ENCODE measurements at places on chromosomes 1 and 21.

DNA sequence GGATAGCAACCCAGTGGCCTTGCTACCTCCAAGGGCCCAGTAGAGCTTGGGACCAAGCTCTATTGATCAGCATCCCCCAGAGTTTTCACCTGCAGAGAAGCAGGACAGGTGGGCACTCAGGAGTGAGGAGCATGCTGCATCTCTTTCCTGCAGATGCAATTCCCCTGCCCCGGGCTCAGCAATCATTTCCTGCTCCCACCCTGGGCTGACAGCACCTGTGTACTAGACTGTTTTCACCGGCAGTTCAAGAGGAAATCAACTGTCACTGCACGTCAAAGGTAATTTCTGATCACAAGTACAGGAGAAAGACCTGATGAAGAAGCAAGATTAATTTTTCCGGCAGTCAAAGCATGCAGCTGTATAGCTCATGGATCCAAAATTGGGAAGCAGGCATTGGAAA lies 8.8 kb upstream of the NT5C1A start:
- no peak for DNase-seq

DNA sequence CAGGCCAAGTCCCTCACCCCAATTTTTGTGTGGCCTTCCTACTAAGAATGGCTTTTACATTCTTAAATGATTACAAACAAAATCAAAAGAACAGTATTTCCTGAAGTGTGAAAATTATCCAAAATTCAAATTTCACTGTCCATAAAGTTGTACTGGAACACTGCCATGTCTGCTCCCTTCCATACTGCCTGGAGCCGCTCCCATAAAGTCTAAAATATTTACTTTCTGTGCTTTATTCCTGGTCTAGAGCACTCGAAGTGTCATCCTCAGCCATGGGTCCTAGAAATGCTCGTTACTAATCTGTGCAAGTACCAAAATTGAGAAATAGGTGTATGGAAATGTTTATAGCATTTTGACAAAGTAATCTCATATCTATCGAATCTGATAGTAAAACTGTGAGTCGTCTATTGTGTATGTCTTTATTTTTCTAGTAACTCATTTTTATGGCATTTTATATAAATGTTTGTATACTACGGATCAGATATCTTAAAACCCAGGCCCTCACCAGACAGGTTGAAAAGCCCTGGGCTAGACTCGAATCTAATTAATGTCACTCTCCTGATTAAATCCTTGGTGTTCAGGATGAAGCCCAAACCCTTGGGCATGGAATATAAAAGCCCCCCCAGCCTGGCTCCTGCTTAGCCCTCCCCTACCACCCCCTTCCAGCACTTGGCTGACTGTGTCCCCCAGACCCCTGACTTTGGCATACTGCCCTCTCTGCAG lies 4.9 kb downstream of the LBR start:
- DNase-seq: no peak

- DNase-seq: no peak
Measured at GRCh38 chr1:36971852-36972618, 62.3 kb downstream of the GRIK3 start.

DNA sequence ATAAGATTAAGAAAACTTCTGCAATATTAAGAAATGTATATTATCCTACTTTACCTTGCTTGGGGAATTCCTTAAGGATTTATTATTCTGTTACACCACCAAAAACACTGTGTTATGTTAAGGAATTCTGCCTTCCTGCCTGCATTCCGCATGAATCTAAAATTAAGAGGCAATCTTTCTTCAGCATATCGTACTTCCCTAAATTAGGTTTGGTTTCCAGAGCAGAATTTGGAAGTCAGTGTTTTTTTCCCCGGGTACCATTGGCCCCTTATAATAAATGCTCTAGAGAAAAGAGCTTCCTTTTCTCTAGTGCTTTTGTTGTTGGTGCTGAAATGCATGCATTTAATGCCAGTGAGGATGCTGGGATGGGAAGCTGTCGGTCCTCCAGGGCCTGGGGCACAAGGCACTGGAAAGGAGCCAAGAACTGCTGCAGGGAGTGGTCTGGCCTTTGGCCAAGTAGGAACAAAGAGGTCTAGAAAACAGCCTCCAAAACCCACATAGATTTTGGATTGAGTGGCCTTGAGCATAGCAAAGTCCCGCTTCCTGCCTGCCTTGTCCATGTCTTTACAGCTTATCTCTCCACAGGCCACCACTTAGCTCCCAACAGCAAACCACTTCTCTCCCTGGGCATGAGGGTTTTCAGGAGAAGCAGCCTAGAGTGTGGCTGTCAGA lies 69.9 kb downstream of the RRAGC start:
- no peak for DNase-seq

GRCh38 chr1:108096089-108096488 lies 104.1 kb downstream of the SLC25A24 start:
- no peak for DNase-seq

DNA sequence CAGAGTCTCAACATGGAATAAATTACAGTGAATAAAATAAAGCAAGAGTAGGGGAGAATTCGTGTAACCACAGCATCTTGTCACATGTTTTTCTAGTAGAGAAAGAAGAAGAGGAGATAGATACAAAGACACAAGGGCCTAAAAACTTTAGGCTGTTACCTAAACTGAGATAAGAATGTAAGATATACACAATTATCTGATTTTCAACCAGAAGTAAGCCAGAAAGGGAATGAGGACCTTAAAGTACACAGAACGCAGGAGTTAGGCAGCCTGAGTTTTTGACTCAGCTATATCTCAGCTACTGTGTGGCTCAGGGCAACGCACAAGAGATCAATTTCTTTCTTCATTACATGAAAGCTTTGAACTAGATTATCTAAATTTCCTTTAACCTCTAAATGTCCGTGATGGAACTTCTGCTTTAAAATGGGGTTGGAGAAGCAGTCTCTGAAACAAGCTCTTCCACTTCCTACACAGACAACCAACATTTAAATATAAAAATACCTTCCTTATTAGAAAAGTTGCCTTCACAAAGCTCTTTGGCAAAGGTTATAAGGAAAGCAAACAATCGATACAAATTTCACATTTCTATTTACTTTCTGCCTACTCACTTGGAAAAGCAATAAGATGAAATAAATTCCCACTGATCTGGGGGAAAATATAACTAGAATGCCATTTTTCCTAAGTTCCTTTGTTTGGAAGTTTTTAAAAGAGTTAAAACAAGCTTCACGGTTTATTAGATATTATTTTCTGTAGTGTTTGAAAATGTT lies 5.2 kb upstream of the RGS13 start:
- DNase-seq: no peak

DNA sequence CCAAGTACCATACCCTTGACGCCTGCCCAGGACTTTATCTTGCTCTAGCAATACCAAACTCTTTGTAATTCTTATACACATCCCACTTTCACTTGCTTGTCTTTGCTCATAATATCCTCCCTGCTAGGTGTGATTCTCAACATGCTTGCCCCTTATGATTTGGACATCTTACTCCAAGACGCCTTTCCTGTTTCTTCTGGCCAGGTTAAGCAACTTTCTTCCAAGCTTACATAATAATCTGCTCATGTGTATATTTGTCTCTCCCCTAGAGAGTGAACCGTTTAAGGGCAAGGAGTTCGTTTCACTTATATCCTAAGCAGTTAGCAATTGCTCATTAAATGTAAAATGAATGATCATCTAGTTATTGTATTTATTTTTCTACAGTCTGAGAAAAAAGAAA lies 21.8 kb downstream of the CRYZL1 start:
- no peak for DNase-seq

GRCh38 chr1:109252167-109252892 lies 3.0 kb downstream of the CELSR2 start:
- no peak for DNase-seq

DNA sequence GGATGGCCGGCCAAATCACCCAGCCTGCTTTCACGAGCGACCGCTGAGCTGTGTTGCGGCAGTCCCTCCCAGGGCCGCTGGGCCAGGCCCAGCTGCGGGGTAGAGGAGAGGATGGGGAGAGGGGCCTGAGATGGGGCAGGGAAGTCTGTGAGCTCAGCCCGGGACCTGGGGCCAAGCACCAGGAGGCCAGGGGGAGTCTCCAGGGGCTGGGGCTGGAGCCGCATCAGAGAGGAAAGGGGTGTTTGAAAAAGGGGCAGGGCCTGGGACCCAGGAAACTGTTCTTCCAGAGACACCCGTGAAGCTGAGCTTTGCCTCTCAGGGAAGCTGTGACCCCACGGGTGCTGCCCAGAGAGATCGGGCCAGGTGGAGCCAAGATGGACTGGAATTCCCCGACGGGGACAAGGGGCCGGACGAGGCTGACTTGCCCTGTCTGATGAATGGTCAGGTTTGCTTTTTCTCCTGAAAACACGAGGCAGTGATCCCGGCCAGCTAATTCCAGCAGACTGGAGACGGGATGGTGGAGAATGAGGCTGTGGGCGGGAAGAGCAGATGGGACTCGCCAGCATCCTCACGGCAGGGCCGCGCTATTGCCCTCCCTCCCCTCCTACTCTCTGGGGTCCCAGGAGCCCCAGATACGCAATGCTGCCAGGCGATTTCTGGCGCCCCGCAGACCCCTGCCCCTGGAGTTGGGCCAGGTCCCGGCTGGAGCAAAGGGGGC lies 40.3 kb upstream of the COL18A1 start:
- DNase-seq: no peak

- no peak for DNase-seq
Measured at GRCh38 chr1:1421907-1422464, 910 bp upstream of the ANKRD65 start.

DNA sequence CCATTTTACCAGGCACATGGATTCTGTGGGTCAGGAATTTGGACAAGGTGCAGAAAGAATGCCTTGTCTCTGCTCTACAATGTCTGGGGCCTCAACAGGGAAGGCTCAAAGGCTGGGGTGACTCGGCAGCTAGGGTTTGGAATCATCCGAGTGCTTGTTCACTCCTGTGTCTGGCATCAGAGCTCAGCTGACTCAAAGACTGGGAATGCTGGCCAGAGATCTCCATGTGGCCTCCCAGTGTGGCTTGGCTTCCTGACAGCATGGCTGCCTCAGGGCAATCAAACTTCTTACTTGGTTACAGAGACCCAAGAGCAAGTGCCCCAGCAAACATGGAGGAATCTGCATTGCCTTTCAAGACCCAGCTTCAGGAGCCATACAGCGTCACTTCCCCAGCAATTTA lies 110.5 kb downstream of the TOMM20 start:
- no peak for DNase-seq

DNA sequence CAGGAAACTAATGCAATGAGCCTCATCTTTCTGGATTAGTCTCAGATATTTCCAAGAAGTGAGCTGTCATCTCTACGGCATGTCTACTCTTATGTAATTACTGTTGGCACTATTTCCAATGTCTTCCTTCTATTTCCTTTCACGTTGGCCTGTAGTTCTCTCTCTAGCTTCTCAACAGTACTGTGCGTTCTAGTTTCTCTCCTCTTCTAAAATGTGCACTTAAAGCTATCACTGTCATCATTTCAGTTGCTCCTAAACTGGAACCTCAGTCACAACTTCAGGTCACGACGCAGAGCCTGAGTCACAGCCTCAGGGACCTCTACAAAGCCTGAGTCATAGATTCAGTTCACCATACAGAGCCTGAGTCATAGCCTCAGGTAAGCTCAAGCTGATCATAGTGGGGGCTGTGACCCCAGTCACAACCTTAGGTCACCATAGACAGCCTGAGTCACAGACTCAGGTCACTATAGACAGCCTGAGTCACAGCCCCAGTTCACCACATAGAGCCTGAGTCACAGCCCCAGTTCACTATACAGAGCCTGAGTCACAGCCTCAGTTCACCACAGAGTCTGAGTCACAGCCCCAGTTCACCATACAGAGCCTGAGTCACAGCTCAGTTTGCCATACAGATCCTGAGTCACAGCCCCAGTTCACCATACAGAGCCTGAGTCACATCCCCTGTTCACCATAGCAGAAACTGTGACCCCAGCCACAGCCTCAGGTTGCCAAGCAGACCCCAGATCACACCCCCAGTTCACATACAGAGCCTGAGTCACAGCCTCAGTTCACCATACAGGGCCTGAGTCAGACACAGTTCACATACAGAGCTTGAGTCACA lies 13.0 kb downstream of the WNT9A start:
- no peak for DNase-seq

DNA sequence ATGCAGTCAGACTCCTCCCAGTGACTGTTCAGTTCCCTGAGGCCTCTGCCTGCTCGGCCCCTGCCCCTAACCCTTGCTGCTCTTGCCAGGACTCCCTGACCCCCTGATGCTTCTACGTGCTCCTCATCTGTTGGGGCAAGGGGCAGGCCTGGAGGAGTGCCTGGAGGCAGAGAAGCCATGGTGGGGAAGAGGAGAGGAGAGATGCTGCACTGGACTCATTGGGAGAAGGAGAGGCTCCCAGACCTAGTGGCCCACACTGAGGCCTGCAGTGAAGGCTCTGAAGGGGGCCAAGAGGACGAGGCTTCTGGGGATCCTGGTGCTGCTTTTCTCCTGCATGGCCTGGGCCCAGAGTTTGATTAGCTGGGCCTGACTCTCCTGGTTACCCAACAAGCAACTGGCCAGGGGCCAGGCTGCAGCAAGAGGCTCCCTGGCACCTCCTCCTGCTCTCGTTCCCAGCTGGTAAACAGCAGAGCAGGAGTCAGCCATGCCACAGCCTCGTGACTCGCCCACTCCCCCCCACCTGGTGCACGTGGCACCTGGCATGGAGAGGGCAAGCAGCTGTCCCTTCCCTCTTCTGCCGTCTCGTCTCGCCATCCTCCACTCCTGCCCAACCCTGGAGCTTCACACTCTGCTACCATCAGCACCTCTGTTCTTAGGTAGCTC lies 847 bp upstream of the RORC start:
- DNase-seq: no peak

- DNase-seq: peak; percentile 31
Measured at GRCh38 chr1:211643324-211644212, 31.9 kb downstream of the NEK2 start.

DNA sequence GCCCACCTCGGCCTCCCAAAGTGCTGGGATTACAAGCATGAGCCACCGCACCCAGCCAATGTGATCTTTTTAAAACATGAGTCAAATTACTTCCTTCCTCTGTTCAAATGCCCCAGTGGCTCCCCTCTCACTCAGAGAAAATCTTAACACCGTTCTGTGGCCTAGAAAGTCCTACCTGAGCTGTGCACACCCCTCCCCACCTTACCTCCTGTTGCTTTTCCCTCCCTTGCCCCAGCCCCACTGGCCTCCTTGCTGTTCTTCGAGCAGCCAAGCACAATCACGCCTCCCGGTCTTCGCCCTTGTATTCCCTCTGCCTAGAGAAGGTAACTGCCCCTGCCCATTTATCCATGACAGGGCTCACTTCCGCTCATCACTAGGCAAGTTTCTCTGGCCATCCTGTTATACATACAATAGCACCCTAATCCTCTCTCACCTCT lies 62.6 kb upstream of the RPL11 start:
- peak; percentile 21 for DNase-seq

DNA sequence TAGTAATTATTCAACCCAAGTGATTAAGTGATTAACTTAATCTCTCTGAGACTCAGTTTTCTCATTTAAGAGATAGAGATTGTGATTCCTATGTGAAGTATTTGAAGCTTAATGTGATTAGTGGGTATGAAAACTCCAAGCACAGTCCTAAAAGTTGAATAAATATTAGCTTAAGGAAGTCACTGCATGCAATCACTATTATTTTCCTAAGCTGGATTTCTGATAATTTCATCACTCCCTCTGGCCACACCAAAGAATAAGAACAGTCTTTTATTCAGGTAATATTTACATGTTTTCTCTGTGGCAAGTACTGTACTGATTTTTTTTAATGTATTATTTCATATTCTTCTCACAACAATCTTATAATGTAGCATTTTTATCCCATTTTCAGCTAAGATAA lies 31.1 kb downstream of the CD55 start:
- no peak for DNase-seq

GRCh38 chr1:203926025-203926540 lies 64.7 kb downstream of the SNRPE start:
- no peak for DNase-seq
